Stimulated activated CD4-positive, alpha-beta T cell treated with anti-CD3 and anti-CD28 coated beads, Interleukin-1b, Interleukin-23, amount 100 ng/mL, for 24 hours (primary cell): ENCODE measurements at places on chromosomes 2 and 18.

GRCh38 chr2:240997141-240997855 is 1.1 kb upstream of the SNED1 start:
- no peak for DNase-seq

DNA sequence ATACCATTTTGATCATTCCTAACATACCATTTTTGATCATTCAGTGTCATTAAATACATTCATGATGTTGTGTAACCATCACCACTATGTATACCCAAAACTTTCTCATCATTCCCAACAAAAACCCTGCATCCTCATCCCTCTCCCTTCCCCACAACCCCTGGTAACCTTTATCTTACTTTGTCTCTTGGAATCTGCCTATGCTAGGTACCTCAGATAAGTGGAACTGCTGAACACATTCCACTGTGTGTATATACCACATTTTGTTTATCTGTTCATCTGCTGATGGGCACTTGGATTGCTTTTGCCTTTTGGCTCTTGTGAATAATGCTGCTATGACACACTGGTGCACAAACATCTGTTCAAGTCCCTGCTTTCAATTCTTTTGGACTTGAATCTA is 83.8 kb upstream of the TFCP2L1 start:
- DNase-seq: no peak

DNA sequence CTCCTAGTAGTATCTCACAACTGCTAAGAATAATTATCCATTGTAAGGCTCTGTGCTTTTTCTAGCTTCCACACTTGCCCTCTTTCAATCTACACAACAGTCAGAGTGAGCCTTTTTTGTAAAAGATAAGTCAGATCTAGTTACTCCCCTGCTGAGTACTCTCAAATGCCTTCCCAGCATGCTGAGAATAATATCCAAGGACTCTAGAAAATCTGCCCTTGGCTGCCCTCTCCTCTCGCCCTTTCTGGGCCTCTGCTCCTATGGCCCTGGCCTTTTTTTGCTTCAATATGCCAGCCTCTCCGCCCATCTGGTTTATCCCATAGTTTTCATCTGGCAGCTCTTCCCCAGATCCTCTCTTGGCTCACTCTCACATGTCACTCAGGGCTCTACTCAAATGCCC is 455.9 kb upstream of the UBE2E3 start:
- no peak for DNase-seq

DNA sequence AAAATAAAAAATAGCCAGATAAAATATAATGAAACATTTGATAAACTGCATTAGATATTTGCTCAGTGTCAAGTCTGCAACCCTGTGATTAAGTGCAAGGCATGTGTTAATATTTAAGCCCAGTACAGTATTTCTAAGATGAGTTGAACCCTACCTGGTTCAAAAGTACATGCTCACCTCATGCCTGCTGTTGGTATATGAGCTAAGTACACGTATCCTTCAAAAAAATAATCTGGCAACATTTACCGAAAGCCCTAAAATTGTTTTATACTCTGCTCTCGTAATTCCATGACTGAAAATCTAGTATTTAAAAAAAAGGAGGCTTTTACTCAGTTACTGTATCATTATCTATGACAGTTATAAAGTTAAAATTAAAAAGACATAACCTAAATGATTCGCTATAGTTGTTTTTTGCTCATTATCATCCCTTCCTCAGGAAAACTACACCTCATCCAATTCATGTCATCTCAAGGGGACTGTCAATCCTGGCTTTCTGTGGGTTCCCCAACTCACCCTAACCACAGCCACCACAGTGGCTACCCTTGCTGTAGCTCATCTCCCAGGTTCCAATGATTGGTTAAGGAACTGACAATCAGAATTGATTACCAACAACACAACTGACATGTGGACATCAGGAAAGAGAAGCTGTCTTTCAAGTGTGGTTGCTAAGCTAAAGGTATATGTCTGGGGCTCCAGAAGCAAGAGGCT is 10.6 kb downstream of the TLK1 start:
- no peak for DNase-seq

DNA sequence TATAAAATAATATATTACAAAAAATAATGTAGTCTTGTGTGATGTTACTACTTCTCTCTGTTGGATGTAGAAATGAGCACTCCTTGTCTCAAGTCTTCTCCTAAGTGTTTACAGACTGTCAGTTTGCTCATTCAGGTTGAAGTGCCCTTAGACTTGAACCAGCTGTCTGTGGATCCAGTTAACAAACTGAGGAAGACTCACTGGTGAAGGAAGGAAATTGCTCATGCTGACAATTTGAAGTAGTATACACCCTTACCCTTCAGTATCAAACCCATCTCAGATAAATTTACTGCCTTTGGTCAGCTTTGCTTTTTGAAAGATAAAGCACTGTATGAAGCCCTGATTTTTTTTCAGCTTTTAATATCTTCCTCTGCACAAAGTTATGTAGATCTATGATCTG is 854.2 kb upstream of the ZEB2 start:
- no peak for DNase-seq

- DNase-seq: no peak
These were observed 283.1 kb upstream of the CHAC2 start for GRCh38 chr2:53484531-53484930.

DNA sequence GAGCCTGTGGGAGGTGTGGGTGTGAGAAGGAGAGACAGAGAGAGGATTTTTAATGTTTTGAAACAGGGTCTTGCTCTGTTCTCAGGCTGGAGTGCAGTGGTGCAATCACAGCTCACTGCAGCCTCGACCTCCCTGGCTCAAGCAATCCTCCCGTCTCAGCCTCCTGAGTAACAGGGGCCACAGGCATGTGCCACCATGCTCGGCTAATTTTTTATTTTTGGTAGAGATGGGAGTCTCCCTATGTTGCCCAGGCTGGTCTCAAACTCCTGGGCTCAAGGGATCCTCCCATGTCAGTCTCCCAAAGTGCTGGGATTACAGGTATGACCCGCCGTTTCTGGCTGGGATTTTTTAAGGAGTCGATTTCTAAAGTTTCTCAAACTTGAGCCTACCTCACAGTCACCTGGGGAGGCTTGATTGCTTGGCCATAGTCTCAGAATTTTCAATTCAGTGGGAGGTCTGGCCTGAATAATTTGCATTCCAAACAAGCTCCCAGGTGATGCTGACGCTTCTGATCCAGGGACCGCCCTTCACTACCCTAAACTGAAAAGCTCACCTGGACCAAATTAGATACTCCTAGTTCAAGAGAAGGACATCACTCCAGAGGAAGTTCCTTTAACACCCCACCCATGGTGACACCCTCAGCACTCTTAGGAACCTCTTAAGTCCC is 70.8 kb upstream of the SLC1A4 start:
- no peak for DNase-seq

GRCh38 chr2:221461901-221462300 is 110.2 kb downstream of the EPHA4 start:
- no peak for DNase-seq

- no peak for DNase-seq
These were observed 166.7 kb downstream of the RIT2 start for GRCh38 chr18:42948831-42949230.
